ENCODE measurements at places on chromosomes 12 and 14. TPM values are rescaled to one million over a fixed set of nuclear protein-coding genes. Genes with fewer than 3 reads are reported as not detected.

The THTPA gene
- total RNA-seq: 15.0 TPM

The COL2A1 gene
- not detected for total RNA-seq

The DPPA3 gene
- not detected for total RNA-seq

The PZP gene
- total RNA-seq: under 0.01 TPM

The CYP46A1 gene
- total RNA-seq: 0.19 TPM

The CIPC gene
- total RNA-seq: 11.4 TPM

The DDX11 gene
- total RNA-seq: 15.1 TPM

The RNASE7 gene
- not detected for total RNA-seq

The FOXN4 gene
- total RNA-seq: not detected

The KRT77 gene
- not detected for total RNA-seq

Data from aortic smooth muscle cell (primary cell).